Adipocyte (in vitro differentiated cells): ENCODE measurements at places on chromosomes 13 and 19.
A peak's percentile ranks its signal among the peaks of the same experiment; 100 is the strongest.

GRCh38 chr19:18671303-18672043 is 12.0 kb upstream of the CRTC1 start:
- DNase-seq: no peak

- no peak for DNase-seq
Observed at GRCh38 chr13:20424949-20425348, 100.7 kb downstream of the CRYL1 start.

DNA sequence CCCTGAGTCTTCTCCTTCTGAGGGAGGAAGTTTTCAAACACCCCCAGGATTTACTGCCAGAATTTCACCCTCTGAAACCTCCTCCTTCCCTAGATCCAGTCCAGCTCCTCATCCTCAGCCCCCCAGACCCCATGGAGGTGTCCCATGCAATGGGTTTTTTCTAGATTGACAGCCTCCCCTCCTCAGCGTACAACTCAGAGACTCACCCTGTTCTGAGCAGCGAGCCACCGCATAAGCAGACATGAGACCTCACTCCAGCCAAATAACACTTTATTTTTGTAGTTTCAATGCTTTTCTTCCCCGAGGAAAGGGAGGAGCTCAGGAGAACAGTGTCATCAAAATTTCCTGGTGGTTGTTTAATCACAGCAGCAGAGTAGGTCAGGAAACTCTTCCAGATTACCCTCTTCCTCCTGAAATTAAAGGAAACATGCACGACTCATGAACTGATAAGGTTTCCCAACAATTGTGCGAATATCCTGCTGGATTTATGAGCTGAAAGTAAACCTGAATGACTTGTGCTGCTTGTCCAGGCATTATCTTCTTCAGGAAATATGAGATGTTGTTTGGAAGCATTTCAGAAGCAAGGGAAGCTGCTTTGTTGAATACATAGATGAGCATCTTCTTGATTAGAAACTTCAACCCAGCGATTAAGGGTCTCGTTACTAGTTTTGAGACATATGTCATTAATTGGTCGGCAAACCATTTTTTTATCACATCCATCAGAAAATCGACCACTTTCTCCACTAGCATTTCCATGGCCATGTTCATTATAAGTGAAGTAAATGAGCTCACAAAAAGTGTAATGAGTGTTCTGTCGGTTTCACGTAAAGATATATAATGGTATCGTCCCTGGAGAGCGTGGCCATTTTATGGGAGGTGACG is 36.2 kb downstream of the ERICH4 start:
- no peak for DNase-seq

GRCh38 chr13:60431108-60431700 is 34.2 kb downstream of the TDRD3 start:
- peak; percentile 82 for DNase-seq

DNA sequence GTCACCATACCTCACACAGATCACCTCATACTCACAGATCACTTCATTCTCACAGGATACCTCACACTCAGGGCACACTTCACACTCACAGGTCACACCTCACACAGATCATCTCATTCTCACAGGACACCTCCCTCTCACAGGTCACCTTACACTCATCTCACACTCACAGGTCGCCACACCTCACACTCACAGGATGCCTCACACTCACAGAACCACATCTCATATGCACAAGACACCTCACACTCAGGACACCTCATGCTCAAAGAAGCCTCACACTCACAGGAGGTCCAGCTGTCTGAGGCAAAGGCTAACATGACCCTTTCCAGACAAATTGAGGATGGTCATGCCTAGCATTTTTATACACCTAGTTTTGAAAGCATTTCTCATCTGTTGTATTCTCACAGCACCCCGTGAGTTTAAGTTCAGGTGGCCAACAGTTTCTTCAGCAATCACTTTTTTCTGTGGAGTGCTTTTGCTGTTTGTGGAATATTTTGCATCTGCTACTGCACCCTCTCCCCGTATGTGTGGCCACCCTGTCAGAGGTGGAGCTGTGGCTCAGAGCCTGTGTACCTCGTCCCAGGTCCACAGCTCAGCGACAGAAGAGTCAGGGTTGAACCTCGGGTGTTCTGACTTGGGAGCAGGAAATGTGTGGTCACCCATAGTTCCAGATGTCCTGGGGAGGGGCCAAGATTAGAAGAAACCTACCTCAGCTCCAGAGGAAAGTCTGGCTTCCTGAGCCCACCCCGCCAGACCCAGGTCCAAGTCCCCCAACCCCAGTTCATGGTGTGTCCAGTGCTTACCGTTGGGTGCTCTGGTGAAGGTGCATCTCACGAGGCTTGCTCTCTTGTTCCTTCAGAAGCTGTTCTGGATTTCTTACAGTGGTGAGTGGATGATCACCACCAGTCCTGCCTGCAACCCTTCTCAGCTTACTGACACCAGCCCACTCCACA is 7.6 kb downstream of the F7 start:
- no peak for DNase-seq

GRCh38 chr19:44613295-44614178 is at the start of gene IGSF23:
Gene IGSF23 (plus strand): TSS chr19:44613563. CDS start chr19:44613646, 83 bp downstream.
- DNase-seq: no peak

- peak; percentile 36 for DNase-seq
Observed at GRCh38 chr13:20796791-20797508, 23.2 kb upstream of the EEF1AKMT1 start.

GRCh38 chr19:54029930-54030490 is 33.7 kb downstream of the VSTM1 start:
- DNase-seq: peak; percentile 85

GRCh38 chr19:40752257-40752781 is 1.3 kb downstream of the SNRPA start:
- DNase-seq: no peak

- DNase-seq: peak; percentile 34
Observed at GRCh38 chr13:25844559-25845434, 207.0 kb downstream of the SHISA2 start.

DNA sequence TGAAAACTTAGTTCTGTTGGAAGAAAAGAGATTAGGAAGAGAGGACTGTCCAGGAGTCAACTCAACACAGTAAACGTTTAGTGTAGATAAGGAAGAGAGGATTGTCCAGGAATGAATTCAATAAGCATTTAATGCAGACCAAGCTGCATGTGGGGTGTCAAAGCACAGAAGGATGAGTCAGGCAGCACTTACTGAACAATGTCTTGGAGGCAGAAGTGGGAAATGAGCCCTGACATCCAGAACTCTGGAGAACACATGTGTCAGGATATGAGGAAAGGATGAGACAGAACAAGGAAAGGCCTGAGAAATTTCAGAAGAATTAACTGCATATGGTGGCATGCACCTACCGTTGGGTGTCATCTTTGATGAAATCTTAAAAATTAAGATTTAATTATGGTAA is 429.2 kb upstream of the HTR2A start:
- no peak for DNase-seq

GRCh38 chr13:66774046-66774445 is 456.1 kb downstream of the PCDH9 start:
- no peak for DNase-seq

- DNase-seq: no peak
Observed at GRCh38 chr19:43554317-43554895, 20.9 kb downstream of the XRCC1 start.

DNA sequence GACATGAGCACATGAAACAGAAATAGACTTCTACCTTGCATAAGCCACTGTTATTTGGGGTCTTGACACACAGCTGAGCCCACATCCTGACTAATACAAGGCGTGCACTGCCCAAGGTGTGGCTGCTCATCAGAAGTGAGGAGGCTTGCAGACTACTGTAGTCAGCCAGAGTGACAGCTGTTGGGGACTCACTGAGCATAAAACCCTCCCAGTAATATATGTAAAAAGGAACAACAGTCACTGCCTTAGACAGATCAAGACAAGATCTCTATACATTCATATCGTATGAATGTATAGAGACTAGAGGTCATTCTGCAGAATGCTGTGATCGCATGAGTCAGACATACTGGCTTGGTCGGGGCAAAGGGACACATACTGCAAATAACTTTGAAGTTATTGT is 4.1 kb upstream of the C1QTNF9B start:
- peak; percentile 34 for DNase-seq

GRCh38 chr13:50809133-50810090 is 34.1 kb downstream of the DLEU7 start:
- no peak for DNase-seq

- no peak for DNase-seq
Observed at GRCh38 chr13:81874681-81875661, 1534.0 kb upstream of the SPRY2 start.

DNA sequence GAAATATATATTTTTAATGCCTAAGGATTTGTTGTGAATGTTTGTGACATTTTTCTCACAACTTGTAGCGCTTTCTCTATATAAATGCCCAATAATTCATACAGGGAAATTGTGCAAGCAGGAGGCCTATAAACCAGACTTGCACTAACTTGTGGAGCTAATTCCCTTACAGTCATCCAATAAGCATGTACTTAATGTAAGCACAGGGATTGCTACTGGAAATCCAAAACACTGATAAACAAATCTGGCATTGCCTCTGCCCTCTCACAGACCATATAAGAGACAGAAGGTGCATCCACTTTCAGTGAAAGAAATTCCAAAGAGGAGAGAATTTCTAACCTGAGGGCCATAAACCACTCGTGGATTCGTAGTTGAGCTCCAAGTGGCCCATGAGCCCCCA is 518.8 kb downstream of the MYO16 start:
- peak; percentile 39 for DNase-seq

DNA sequence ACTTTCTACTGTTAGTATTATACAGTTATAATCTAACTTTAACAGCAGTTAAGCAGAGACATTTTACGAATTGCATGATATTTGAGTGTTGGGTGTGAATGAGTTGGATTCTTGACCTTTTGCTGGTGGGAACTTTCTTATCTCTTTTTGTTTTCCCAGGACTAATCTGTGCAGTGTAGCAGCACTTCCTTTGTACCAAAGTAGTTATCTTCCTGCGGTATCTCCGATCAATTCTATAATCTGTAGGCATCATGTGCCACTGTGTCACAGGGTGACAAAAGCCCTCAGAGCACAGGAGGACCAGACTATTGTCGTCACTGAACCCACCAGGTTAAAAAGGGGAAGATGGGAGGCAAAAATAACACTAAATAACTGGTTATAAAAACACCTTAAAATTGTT is 823.5 kb downstream of the GPC5 start:
- DNase-seq: no peak

DNA sequence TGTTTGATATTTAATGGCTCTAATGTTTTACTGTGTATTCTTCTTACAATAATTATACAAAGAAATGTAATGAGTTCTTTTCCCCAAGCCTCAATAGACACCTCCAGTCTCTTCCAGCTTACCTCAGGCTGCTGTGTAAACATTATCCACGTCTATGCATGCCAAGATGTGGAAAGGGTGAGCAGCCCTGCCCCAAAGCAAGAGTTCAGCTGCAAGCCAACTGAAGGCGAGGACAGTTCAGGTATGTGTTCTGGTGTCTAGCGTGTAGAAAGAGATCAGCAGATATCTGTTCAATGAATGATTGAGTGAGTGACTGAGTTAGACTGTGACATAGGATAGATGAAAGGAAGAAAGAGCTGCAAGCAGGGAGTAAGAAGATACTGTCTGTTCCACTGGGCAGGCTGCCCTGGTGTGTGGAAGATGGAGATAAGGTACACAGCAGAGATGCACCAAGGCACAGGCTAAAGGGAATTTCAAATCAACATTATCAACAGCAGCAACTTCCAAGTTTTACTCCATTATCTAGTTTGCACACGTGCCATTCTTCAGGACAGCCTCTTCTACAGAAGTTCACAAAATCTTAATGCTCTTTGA is 66.0 kb downstream of the LATS2 start:
- no peak for DNase-seq
